ENCODE measurements at places on chromosomes 13 and 19. TPM values are rescaled to one million over a fixed set of nuclear protein-coding genes. Genes with fewer than 3 reads are reported as not detected.
A peak's percentile ranks its signal among the peaks of the same experiment; 100 is the strongest.

GRCh38 chr13:30774214-30774730 is 38.9 kb downstream of the ALOX5AP start:
- DNase-seq, result no peak

GRCh38 chr19:3692141-3693024 is 7.9 kb downstream of the PIP5K1C start:
- no peak for DNase-seq

GRCh38 chr13:107102676-107103075 is 534.7 kb upstream of the ARGLU1 start:
- no peak for DNase-seq

GRCh38 chr19:42596391-42597072 is 1.8 kb upstream of the CEACAM8 start:
- peak; percentile 10 for DNase-seq

DNA sequence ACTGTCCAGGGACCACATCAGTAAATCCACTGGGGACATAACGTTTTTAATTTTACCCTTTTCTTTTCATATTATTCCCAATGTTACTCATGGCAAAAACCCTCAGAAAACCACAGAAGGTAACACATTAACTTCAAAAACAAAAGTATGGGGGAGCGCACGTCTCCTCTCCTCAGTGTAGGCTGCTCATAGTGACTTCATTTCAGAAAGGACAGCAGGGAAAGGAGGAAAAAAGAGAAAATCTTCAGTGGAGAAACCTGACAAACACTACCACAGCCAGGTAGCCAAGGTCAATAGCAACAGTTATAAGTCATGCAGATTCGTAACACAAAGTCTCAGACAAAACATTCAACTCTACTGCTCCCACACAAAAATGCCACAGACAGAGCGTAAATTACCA is 21.4 kb downstream of the DZIP1 start:
- DNase-seq, result no peak

GRCh38 chr13:19695829-19696228 is 62.4 kb downstream of the MPHOSPH8 start:
- no peak for DNase-seq

- no peak for DNase-seq
Measured at GRCh38 chr19:35081201-35081600, 34.4 kb upstream of the FXYD3 start.

DNA sequence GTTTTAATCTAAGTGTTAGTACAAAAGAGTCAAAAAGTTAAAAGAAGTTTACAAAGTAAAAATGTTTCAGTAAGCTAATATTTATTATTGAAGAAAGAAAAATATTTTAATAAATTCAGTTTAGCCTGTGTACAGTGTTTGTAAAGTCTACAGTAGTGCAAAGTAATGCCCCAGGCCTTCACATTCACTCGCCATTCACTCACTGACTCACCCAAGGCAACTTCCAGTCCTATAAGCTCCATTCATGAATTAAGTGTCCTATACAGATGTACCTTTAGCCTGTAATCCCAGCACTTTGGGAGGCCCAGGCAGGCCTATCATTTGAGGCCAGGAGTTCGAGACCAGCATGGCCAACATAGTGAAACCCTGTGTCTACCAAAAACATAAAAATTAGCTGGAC is 24.1 kb upstream of the AKAP11 start:
- DNase-seq, result no peak

DNA sequence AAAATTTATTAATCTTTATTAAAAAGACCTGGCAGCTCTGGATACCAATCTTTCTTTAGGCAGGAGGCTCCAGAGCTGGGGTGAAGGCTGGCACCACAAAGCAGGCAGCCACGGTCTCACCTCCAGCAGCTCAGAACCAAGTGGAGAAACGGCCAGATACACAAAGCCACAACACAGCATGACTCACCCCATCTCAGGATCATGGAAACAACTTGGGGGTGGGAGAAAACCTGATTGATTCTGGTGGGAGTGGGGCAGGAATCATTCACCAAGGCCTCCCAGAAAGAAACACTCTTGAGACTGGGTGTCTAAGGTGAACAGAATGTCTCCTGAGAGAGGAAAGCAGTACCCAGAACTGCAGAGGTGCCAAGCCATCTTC is 64.2 kb downstream of the CRYL1 start:
- no peak for DNase-seq

DNA sequence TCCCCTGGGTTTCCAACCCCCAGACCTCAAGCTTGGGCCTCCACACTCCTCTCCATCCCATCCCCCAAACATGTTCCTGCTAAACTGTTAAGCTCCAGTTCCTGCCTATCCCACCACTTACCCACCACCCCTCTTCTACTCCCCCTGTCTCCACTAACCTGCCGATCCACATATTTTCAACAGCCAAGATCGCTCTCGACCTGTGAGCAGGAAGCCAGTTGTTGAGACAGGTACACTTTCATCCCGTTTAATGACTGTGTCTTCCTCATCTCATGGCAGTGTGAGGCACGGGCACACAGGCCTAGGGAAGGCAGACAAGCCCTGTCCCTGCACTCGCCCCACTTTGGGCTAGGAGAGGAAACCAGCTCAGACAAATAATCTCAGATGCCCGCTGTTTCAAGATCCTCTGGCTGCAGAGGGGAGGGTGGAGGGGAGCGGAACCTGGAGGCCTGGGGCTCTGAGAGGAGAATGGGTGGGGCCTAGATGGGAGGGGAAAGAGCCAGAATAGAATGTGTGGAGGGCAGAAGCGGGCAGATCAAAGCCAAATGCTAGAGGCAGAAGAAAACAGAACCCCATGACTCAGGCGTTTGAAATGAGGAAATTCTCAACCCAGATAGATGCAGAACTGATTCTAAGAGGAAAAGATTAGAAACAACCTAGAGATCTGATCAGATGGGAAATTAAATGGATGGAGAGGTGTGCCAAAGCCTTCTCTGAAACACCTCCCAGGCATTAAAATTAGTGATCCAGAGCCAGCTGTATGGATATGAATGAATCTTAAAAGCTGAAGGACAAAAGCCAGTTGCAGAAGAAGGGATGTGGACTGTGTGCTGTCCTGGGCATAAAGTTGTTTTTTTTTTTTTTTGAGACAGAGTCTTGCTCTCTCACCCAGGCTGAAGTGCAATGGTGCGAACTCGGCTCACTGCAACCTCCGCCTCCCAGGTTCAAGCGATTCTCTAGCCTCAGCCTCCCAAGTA is 16.9 kb upstream of the CYP2S1 start:
- DNase-seq, result no peak

- no peak for DNase-seq
Measured at GRCh38 chr13:98133946-98134345, 8.9 kb upstream of the FARP1 start.

DNA sequence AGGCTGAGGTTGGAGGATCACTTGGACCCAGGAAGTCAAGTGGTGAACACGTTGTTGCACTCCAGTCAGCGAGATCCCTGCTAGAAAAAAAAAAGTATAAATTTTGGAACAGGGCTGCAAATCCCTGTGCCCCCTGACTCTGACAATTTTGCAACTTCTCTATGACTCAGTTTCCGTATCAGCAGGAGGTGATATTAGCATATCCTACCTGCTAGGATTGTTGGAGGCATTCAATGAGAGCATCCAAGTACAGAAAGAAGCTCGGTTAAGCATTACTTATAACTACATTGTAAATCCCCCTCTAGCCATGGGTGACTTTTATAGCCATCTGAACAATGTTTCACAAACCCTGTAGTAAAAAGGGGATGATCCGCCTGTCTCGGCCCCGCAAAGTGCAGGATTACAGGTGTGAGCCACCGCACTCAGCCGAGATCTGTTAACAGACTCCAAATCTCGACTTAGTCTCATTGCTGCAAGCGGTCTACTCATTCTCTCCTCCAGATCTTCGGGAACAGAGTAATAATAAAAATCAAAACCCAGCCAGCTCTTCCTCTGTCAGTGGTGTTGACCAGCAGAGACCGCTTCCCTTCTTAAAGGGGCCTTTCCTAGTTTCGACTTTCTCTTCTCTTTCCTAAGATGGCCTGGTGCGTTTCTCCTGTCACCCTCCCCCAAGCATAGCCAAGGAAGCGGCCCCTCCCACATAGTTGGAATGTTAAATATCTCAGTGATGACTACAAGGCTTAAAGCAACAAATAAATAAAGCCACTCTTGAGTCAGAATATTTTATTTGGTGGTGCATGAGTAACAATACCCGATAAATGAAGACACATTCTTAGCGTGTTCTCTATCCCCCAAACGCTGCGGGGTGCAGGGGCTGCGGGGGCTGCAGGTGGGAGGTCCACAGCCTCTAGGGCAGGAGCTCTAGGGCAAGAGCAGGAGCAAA is 10.3 kb upstream of the BICRA start:
- DNase-seq, result no peak

DNA sequence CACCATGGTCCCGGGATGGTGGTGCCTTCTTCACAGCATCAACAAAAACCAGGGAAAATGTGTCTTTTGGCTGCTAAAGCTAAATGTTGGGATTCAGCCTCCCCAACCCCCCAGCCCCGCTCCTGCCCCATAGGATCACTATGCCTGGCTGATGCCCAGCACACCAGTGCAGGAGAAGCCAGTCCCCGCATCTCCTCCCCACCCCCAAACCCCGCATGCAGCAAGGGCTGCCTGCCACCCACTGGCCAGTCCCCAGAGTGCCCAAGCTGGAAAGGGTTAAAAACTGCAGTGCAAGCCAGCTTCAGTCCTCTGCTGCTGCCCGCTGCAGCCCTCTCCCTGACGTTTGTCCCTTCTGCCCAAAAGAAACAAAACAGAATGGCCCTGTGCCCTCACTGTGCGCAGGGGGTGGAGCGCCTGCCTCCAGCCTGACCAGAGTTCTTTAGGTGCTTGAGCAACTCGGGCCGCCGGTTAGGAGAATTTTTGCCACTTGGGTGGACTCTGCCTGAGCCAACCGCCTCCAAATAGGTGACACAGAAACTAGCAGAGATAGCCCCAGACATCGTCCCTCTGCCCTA is 3.7 kb downstream of the CALM3 start:
- DNase-seq, result peak; percentile 39

DNA sequence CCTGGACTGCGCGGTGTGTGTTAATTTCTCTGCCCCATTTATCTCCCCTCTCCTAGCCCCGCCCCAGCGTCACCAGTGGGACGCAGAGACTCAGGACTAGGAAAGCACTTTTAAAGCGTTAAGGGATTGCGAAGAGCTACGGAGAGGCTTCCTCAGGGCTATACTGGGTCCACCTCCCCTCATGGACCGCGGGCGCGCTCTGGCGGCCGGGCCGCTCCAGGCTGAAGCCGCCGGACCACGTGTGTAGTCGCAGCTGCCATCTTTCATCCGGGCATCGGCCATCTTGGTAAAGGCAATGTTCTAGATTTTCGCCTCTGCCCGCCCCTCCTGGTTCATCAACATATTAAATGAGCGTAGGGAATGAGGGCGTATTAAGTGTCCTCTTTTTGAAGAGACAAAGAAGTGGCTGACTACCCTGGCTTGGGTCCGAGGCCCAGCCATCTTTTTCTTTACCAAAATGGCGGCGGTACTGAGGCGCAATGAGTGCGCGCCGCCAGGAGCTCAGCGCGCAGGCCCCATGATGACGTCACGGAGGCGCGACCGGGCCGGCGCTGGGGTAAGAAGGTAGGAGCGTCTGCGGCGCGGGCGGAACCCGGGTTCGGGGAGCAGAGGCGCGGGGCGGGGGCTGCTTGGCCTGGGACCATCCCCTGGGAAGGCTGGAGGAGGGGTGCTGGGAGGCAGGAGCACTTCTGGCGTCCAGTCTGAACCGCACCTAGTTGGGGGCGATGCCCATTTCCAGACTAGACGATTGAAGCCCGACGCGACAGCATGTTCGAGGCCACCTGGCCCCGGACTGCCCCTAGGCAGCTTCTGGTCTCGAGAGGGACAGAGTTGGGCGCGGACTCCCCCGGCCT is at the start of gene CCDC124:
CCDC124 (plus strand) TSS at position 531 of the 854 bp plus-strand sequence. CDS start 3,406 bp downstream, outside the sequence.
- DNase-seq, result peak; percentile 94

GRCh38 chr13:100115693-100116254 is 26.9 kb downstream of the PCCA start:
- no peak for DNase-seq

- no peak for DNase-seq
Measured at GRCh38 chr13:62635161-62635560, 1219.5 kb upstream of the PCDH20 start.

DNA sequence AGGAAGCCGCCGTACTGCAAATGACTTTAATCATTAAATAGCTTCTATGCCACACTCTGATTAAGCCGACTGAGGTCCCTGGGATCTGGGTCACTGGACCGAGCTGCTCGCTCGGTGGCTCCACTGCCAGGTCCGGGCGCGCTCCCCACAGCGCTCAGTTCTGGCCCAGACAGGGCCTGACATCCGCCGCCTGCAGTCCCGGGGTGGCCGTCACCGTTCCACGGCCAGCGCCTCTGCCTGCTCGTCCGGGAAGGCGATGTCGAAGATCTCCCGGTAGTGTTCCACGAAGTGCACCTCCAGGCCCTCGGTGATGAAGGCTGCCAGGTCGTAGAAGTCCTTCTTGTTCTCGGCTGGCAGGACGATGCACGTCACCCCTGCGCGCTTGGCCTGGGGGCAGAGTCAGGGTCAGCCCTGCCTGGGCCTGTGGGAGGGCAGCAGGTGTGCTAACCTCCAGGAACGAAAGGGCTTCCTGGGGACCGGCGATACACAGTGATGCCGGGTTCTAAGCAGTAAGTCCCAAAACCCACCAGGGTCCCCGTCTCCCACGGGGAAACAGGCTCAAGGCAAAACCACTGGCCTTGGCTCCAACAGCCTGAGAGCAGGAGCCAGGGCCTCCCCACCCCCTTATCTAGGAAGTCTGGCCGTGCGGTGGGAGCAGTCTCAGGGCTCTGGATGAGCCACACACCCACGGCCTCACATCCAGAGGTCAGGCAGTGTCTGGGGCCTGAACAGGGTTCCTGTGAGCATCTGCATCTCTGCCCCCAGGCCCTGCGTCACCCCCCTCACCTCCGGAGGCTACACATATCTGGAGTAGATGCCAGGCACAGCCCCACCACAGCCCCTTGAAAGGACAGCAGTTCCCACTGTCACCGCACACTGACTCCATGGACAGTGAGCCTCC is 2.0 kb downstream of the RPL36 start:
- DNase-seq, result peak; percentile 49

DNA sequence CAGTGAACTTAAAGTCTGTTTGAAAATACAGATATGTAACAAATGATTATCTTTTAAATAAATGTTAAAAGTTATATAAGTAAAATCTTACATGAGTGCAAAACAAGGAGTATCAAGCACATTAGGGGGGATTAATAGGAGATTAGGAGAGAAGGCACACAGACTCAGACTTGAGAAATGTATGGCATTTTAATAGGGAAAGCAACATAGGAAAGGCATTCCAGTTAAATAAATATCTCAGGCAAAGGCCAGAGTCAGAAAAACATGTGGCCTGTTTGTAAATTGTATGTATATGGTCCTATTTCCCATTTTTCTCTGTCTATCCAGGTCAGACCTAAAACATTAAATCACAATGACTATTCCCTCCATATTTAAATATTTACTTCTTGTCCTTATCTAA is 462.7 kb downstream of the GPC6 start:
- DNase-seq, result no peak

CDC37 gene
- 41.6 TPM for total RNA-seq

KIR3DL1 gene
- total RNA-seq, result not detected

MYH14 gene
- total RNA-seq, result 2.6 TPM

PROZ gene
- total RNA-seq, result not detected

TLE6 gene
- 0.91 TPM for total RNA-seq

ZNF823 gene
- 23.0 TPM for total RNA-seq

IRGC gene
- not detected for total RNA-seq

FUT3 gene
- total RNA-seq, result 0.09 TPM

PEX11G gene
- total RNA-seq, result 1.4 TPM

GPC6 gene
- 25.0 TPM for total RNA-seq

Measured in cerebellum (tissue), 4 donors.